ENCODE measurements at places on chromosomes 2 and 18.

DNA sequence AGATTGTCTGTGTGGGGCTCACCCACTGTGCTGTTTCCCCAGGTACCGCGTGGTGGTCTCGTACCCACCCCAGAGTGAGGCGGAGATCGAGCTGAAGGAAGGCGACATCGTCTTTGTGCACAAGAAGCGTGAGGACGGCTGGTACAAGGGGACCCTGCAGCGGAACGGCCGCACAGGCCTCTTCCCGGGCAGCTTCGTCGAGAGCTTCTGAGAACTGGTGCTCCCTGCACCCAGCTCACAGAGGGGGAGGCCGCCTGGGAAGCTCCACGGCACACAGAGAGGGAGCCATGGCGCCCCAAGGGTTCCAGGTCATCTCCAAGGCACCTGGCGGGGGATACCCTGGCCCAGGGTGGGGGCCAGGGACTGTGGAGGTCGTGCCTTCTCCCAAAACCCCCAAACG lies 112.3 kb downstream of the SEPTIN10 start:
- DNase-seq, result no peak

GRCh38 chr2:211900518-211900917 lies 638.1 kb downstream of the ERBB4 start:
- no peak for DNase-seq

- no peak for DNase-seq
Observed at GRCh38 chr2:126719191-126719832, 63.4 kb downstream of the GYPC start.

GRCh38 chr18:26745288-26746181 lies 120.0 kb downstream of the AQP4 start:
- no peak for DNase-seq

DNA sequence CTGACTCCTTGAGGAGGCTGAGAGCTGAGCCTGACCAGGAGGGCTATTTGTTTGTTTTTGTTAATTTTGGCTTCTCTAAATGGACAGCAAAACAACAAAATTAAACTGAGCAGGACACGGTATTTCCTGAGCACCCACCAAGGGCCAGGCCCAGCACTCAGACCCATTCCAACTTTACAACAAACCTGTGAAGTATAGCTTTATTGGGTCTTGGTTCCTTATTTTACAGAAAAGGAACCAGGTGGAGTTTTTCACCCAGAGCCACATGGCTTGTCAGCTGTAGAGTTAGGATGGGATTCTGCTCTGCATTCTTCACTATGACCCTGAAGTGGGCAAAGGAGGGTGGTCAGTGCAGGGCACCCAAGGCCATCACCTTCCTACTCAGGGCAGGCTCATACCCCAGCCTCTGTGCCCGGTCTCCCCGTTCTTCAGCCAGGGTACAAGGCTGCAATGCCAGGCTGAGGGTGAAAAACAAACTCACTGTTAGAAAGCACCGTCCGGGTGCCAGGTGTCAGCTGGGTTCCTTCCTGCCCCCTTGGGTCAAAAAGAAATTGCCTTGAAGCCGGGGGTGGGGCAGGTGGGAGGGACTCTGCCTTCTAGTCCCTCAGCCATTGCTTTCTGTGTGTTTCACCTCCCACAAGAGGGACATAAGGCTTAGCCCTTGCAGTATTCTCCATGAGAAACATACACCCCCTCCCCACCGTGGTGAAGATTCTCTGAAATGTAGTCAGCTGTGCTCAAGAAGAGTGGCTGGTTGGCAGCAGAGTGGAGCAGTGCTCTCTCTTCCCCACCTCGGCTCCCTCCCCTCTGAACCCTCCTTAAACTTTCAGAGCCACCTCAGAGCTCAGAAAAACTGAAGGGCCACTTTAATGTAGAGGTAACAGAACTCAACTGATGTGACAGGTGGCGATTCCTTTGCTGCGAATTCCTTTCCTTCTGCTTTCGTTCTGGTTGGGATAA lies 2.2 kb downstream of the PSD4 start:
- DNase-seq, result no peak

- no peak for DNase-seq
Observed at GRCh38 chr18:47970664-47971531, 40.4 kb upstream of the SMAD2 start.

DNA sequence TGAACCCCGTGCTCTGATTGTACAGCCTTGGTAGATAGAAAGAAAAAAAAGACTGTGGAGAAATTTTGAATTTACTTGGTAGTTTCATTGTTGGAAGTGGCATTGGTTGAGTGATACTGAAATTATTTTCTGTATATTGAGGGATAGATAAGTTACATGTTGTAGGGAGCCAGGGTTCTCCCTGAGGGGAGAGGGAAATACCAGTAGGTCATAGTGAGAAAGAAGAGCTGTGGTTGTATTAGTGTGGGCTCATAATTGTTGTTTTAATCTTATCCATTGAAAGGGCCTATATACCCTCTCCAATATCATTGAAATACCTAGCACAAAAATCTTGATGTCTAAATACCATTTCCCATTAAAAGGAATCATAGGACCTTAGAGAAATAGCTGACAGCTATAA lies 16.9 kb upstream of the RAB31 start:
- DNase-seq, result no peak

DNA sequence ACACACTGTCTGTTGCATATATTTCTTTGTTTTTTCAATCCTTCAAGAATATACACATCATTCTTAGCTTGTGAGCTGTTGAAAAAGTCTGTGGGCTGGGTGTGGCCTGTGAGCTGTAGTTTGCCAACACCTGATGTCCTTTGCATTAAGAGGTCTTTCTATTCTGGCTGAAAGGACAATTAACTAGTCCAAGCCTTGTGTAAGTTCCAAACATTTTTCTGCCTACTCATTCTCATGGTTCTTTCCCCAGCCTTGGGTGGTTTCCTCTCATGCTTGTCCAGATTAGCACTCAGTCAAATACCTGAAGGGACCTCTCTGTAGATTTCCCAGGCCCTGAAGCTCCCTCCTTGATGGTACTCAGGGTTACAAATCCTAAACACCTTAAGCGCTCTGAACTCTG lies 57.8 kb upstream of the NABP1 start:
- DNase-seq, result no peak

- DNase-seq, result no peak
Observed at GRCh38 chr2:121134728-121135127, 150.3 kb downstream of the TFCP2L1 start.

GRCh38 chr2:232960862-232961261 lies 52.2 kb downstream of the NGEF start:
- no peak for DNase-seq

DNA sequence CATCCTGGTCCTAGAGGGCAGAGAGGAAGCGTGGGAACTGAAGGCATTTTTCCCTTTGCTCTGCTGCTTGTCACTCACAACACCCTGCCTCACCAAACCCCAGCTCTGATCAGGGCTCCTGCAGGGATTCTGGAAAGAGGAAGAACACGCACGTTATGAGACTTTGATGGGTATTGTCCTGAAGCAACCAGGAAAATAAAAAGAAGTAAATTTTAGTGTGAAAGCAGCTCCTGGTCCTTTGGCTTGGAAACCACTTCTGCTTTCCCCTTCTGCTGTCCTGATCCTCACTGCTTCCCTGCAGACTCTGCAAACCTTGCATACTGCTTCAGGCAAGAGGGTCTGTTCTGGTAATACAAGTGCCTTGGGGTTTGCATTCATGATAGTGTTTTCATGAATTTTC lies 164.1 kb downstream of the SLC8A1 start:
- no peak for DNase-seq

GRCh38 chr2:120612931-120613330 lies 122.7 kb upstream of the GLI2 start:
- no peak for DNase-seq

- DNase-seq, result no peak
Observed at GRCh38 chr2:29606104-29607037, 315.0 kb downstream of the ALK start.

DNA sequence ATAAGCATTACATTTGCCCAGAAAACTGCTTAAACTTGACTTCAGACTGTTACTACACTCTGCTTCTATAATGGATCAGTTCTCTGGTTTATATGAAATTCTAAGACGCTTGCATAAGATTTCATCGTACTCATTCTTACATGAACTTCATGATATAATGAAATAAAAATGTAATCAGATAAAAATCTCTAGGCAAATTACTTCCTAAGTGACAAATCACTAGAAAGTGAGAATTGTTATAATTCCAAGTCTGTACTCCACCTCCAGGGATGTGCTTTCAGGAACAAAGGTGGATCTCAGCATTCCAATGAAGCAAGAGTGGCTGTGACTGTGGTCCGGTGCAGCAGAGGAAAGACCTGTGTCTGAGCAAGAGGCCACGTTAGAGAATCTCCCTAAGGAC lies 226.2 kb downstream of the PIEZO2 start:
- no peak for DNase-seq

DNA sequence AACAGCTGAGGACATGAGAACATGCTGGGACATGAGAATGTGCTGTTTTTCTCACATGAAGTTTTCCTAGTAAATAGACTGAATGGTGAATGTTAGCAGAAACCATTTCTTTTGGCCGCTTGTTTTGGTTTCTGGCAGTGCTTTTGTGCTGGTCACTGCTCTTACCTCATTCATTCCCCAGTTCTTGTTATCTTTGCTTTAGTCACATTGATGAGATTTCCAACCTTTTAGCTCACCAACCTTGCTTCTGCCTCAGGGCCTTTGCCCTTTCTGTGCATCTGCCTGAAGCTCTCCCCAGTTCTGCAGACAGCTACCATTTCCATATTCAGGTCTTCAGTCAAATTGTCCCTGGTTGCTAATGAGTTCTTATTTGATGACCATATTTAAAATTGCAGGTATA lies 91.6 kb downstream of the PTPRM start:
- no peak for DNase-seq

DNA sequence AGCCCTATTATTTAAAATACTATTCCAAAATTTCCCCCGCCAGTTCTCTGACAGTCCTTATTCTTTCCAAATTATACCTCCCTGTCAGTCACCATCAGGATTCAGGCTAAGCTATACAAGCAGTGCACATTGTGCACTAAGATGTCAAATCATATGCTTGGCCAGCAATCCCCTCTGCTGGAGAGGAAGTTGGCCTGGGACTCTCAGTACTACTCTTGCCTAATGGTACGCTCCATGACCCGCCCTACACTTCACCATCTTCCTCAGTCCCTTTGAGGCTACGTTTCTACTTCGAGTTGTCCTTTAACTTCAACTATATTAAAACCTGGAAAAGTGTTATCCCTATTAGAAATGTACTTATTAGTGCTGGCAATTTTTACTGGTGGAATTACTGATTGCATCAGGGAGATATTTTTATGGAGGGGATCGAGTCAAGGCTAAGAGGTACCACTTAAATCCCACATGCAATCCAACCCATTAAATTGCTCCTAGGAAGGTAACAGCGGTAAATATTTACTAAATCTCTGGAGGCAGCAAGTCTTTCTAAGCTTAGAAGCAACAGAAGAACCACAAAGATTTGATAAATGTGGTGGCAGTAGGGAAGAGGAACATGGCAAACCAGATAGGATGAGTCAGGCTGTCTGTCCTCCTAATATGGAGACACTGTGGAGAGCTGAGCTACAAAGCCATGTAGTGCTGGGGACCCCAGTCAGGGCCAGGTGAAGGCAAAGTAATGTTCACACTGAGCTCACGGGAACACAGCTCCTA lies 2.7 kb downstream of the USP40 start:
- DNase-seq, result no peak

DNA sequence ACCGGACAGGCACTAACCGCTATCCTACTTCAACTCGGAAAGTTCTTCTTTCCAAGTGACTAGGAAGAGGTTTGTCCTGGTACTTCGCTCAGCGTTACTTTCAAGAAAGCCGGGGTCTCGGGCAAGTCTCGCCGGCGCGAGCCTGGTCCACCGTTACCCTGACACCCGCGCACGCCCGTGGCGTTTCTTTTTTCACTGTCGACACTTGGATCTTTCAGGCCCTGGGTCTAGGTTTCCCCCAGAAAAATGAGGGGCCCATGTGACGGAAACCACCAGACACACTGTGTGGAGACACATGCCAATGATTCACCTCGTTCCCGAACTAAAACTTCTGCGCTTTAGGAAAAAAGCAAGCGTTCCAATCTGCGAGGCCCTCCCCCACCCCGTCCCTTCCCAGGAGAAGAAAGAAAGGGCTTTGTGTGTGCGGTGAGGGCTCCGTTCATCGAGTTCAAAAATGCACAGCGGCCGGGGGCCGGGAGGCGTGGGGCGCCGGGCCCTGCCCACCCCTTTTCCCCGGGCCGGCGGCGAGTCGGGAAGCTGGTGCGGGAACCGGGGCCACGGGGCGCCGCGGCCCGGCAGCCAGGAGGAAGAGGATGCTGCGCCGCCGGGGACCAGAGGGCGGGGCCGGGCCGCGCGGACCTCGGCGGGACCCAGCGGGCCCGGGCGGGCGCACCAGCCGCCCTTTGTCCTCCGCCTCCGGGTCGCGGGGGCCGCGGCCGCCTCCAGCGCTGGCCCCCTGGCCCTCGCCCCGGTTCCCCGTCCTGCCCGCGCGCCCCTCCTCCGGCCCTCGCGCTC lies 2.6 kb downstream of the ZNF521 start:
- DNase-seq, result no peak
